Smooth muscle cell of trachea (primary cell): ENCODE measurements at places on chromosomes 11 and 22. TPM values are rescaled to one million over a fixed set of nuclear protein-coding genes. Genes with fewer than 3 reads are reported as not detected.

Gene APOL1
- 33.2 and 57.9 TPM in 2 replicates for total RNA-seq

Gene SH3BP1
- total RNA-seq: 11.5 and 11.7 TPM in 2 replicates

Gene NLRP14
- total RNA-seq: 0.17 and 0.29 TPM in 2 replicates

Gene TIGD3
- under 0.01 TPM in 1 of 2 replicates, not detected in the other for total RNA-seq

Gene JRKL
- total RNA-seq: 12.7 and 18.6 TPM in 2 replicates

Gene MYO7A
- 0.15 and 0.17 TPM in 2 replicates for total RNA-seq
